ENCODE measurements at places on chromosomes 6 and 20.

GRCh38 chr6:150651808-150652470 is 52.3 kb downstream of the PLEKHG1 start:
- DNase-seq = no peak

- DNase-seq = no peak
Measured at GRCh38 chr6:161217628-161218027, 56.2 kb downstream of the AGPAT4 start.

DNA sequence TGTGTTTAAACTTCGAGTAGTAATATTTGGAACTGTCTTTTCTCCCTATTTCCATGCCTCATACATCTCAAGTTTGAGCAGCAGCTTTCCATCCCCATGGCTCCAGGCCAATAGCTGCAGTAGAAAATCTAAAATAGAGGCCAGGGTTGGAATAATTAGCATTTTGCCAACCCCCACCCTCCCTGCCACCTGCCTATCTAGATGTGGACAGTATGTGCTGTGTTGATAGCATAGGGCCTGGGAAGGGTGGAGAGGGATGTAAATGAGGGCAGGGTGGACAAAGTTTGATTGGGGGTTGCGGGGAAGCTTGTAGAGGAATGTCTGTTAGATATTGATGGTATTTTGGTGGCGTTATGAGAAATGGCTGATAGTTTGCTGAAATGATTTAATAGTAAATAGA is 5.6 kb downstream of the TOP1 start:
- DNase-seq = no peak

- DNase-seq = no peak
Measured at GRCh38 chr20:45372241-45372640, 5.9 kb downstream of the TP53TG5 start.

DNA sequence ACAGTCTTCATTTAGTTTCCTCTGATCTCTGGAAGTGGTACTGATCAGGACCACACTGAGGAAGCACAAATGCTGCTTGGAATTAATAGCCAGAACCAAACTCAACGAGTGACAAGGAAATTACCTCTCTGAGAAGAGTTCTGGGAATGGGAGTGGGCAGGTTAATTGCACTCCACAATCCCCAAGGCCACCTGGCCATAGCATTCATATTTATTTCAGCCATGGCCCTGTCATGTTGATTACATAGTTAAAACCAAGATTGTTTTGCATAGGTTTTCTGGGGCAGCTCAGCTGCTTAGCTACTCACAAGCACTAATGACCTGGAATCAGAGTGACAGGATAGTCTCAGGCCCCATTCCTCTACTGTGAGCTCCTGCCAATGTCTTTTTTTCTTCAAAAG is 230.2 kb upstream of the RIMS1 start:
- no peak for DNase-seq

GRCh38 chr6:40349123-40349900 is 237.9 kb downstream of the LRFN2 start:
- no peak for DNase-seq

DNA sequence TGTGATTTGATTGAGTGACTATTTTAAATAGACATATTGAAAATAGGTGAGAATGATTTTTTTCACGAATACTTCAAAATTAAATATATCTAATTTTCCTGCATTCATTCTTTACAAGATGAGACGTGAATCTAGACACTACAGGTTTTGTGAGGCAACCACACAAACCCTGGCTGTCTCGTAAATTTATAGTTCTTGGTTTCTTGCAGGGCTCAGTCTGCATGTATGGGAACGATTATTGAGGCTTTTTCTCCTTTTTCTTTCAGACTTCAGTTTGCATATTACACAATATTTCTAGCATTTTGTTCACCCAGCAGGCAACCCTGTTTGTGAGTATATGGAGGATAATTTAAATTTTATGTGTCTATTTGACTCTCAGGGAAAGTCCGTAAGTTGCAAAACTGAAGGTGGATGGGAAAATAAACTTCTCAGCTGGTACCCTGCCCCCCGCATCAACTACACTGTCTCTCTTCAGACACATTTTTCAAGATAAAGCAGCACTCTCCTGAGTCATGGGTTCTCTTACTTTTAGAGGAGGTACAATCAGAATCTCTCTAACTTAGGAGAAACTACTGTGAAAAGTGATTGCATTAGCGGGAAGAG is 1349.3 kb downstream of the GRIK2 start:
- no peak for DNase-seq

DNA sequence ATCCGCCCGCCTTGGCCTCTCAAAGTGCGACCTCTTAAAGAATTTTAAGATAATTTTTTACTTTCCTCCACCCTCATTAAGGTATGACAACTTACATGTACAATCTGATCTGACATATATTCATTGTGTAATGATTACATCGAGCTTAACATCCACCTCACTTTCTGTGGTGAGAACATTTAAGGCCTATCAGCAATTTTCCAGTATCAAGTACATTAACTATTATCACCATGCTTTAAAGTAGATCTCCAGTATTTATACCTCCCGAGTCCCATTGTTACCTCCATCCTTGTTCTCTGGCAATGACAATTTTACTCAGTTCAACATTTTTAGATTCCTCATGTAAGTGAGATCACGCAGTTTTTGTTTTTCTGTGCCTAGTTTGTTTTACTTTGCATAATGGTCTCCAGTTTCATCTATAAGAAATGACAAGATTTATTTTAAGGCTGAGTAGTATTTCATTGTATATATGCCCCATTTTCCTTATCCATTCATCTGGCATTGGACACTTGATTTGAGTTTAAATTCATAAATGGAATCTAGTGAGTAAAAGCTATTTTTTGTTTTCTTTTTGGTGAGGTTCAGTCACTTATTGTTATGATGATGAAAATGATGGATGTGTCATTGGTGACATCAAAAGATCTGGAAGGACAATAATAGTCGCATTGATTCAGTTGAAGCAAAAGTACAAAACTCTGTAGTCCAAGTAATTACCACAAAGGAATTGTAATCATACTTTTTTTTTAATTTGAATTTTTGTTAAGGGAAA is 87.0 kb downstream of the OR2B2 start:
- no peak for DNase-seq

- no peak for DNase-seq
Measured at GRCh38 chr20:62202083-62202395, 18.0 kb downstream of the HRH3 start.

DNA sequence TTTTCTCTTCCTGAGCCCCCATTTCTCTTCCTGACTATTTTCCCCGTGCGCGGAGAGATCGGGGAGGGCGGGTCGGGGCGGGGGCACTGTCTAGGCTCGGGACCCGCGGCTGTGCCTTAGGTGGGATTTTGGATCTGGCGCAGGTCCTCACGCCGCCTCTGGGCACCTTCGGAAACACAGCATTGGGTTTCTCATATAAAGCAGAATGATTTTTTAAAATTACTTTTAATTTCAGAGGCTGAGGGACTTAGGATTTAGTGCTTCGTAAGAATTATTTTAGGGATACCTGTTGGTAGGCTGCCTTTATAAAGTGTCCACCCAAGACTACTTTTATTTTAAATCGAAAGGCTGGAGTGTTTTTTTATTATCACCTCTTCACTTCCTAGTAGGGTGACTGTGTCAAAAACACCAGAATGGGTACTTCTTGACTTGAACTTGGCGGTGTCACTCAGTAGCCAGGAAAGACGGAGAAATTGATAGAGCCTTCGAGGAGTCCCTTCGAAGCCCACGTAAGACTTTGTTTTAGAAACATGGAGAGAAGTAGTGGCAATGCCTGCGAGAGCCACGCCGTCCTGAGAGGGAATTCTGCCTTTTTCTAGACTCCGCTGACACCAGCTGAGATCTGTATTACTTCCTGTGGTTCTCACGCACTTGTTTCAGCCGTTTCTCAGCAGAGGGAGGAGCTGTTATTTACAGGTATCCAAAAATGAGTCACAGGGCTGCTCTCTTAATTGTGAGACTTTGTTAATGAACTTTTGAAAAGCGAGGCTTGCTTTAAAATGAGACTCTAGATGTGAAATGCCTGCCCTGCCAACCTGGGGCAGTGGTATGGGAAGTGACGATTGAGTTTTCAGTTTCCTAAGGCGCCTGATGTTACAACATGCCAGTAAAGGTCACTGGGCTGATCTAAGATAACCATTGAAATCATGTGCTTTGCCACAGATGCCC is 667 bp downstream of the STX11 start:
- DNase-seq = peak; percentile 10

DNA sequence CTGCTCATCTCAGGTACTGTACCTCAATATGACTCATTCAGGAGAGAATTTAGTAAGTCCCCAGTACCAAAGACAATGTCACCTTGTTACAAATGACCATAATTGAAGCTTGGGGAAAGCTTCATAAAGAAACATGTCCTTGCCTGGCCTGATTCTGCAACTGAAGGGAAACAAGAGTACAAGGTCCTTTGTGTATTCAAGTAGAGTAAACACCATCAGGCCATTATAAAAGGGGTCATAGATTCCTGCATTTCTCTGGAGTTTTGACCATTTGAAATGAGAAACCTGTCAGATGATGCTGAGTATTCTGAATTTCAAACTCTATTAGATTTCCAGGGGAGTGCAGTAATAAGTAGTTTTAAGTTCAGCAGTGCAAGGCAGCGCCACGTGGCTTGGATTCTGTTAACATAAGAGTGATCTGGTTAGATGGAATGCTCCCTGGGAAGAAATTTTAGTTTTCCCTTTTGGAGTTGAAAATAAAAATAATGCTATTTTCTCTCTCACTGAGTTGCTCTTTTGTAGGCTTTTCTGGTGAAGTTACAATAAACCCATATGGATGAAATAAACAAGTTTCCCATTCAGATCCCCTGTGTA is 1054.3 kb downstream of the EPHA7 start:
- DNase-seq = peak; percentile 86

GRCh38 chr6:152571089-152571488 is 66.1 kb downstream of the SYNE1 start:
- DNase-seq = no peak

DNA sequence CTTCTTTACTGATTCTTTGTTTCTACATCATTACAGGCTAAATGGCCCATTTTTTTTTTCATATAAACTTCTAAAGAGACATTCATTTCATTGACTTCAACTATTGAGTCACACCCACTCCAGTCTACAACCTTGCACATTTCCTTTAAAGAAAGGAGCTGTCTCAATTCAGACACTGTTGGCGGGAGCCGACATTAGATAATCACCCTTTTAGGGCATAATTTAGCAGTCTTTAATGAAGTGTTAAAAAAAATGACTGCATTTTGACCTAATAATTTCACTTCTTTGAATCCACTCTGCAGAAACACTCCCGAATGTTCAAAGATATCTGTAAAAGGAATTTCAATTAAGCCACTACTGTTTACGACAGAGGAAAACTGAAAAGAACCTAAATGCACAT is 1.5 kb downstream of the EPM2A start:
- DNase-seq = no peak

DNA sequence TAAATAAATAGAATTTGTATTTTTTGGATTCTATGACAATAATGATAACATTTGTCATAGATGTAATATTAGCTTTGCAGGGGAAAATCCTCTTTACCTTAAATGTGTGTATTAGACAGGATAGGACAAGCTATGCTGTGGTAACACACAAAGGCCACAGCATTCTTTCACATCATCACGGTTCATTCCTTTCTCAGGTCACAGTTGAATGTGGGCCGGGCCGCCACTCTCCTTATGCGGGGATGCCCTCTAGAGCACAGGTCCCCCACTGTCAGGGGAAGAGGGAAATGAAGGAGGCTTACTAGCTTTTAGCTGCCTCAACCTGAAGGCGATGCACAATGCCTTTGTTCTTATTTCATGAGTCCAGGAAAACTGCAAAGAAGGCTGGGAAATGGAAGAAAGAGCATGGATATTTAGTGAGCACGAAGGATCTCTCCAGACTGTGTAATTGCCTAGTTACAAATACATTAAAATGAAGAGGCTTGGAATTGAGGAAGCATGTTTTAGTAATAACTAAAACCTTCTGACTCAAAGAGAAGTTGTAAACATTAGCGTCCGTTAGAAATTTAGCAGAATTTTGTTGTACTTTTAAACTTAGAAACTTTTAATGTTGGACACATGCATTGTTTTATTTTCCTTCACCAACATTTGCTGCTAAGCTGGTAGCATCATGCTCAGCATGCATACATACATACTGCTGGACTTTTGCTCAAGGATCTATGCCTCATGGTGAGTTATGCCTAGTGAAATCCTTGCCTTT is 248.9 kb upstream of the FOXQ1 start:
- DNase-seq = no peak

GRCh38 chr20:4068708-4069107 is 53.4 kb upstream of the RNF24 start:
- no peak for DNase-seq

- no peak for DNase-seq
Measured at GRCh38 chr6:148414836-148415235, 72.2 kb downstream of the SASH1 start.

DNA sequence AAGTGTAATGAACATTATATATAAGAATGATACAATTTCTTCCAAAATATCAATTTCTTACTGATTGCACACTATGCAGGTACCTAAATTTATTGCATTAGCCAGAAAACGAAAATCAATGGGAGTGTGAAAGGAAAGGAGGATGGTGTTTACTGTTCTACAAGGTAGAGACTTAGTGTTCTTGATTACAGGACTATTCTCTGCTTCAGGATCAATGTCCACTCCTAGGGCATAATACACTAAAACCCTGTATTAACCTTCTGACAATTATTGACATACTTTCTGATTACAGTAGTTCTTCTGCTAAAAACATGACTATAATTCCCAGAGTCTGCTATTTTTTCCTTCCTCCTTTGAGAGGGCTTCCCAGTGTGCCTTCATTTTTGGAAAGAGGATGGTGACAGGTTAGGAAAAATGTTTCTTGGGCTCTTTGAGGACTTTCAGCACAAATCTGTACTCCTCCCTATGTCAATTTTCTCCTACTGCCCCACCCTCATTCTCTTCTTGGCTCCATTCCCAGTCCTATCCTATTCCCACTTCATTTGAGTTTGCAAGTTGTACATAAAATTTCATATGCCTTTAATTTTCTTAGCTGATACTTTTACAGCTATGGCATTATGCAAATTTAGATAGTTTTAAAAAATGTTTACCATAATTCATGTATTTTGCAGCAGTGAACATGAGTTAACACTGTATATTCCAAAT is 278.9 kb downstream of the CENPW start:
- DNase-seq = no peak

GRCh38 chr6:21508753-21509152 is 84.8 kb upstream of the SOX4 start:
- no peak for DNase-seq

DNA sequence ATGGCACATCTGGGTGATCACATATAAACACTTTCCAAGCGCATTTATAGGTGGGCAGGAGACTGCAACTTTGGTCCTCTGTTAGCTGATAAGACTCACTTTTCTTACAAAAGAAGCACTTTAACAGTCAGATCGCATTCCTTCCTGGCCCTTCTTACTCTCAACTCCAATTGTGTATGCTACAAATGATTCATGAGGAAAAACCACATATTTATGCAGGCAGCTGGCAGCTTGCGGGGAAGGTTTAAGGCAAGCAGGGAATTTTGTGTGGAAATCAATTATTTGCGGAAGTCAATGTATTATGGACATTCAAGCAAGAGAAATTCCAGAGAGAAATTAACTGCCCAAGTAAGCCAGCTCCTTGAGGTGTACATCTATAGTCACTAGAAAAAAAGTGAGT is 194.0 kb downstream of the PKHD1 start:
- DNase-seq = no peak

- DNase-seq = no peak
Measured at GRCh38 chr20:46111028-46111835, 6.9 kb upstream of the CD40 start.

- peak; percentile 70 for DNase-seq
Measured at GRCh38 chr6:7051780-7052442, 55.9 kb upstream of the RREB1 start.

GRCh38 chr6:35451354-35452182 is 570 bp upstream of the FANCE start:
- DNase-seq = no peak

All from hindlimb muscle (tissue), 1 donor.